Activated CD4-positive, CD25-positive, alpha-beta regulatory T cell treated with anti-CD3 and anti-CD28 coated beads, Interleukin-2, amount 50 U/mL, for 24 hours (primary cell): ENCODE measurements at places on chromosomes 1 and 21.

- ATAC-seq: no peak
These were observed 176.9 kb upstream of the VAMP3 start for GRCh38 chr1:7594002-7594713.

GRCh38 chr1:22249928-22250680 lies 107.2 kb upstream of the WNT4 start:
- no peak for ATAC-seq

DNA sequence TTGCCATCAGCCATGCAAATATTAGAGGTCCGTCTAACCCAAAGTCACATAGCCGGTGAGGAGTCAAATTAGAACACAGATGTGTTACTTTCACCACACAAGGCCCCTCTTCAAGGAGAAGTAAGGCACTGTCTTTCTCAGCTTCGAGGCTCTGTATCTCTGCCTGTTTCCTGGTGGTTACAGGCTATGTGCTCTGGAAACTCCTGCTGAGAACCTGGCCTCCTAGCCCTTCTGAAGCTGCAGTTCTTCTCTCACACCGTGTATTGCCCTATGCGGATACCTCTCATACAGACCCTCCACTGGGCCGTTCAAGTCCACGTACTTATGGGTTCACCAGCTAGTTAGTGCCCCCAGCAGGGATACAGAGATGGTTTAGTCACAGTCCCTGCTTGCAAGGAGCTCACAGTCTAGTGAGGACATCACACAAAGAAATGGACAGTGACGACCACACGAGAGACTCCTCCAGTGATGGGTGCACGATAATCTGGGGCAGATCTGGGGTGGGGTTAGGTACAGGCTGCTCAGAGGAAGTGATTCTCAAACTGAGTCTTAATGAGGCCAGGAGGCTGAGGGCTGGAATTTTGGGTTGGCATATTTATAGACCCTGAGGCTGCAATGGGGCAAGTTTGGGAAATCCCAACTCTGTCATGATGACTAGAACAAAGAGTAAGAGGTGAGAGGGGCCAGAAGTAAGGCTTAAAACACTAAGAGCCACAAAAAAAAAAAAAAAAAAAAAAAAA lies 22.8 kb upstream of the ELOA start:
- ATAC-seq: peak; percentile 86

- no peak for ATAC-seq
These were observed 1.7 kb upstream of the TRIM33 start for GRCh38 chr1:114512595-114513280.
